ENCODE measurements at places on chromosomes 16 and 17. TPM values are rescaled to one million over a fixed set of nuclear protein-coding genes. Genes with fewer than 3 reads are reported as not detected.

The C16orf54 gene
- total RNA-seq, result 19.1 TPM

The TNK1 gene
- 4.3 TPM for total RNA-seq

The ZG16 gene
- total RNA-seq, result not detected

The HSF4 gene
- 9.3 TPM for total RNA-seq

The FN3K gene
- 2.5 TPM for total RNA-seq
